Stromal cell of bone marrow (primary cell): ENCODE measurements at places on chromosomes 3 and 15.
A peak's percentile ranks its signal among the peaks of the same experiment; 100 is the strongest.

DNA sequence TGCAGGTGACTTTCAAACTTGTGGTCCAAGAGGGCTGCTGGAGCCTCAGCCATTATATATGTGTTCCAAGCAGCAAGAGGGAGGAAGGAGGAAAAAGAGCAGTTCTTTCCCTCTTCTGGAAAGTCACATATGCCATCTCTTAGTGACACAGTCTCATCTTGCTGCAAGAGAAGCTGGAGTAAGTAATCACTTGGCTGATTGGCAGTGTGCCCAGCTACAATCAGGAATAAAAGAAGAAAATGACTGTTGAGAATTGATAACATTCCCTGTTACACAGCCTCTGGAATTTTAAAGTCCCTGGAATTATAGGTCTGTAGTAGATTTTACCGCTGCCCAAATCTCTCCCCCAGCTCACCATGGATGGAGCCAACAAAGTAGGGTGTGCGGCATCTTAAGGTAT lies 31.4 kb upstream of the LYZL4 start:
- no peak for DNase-seq

DNA sequence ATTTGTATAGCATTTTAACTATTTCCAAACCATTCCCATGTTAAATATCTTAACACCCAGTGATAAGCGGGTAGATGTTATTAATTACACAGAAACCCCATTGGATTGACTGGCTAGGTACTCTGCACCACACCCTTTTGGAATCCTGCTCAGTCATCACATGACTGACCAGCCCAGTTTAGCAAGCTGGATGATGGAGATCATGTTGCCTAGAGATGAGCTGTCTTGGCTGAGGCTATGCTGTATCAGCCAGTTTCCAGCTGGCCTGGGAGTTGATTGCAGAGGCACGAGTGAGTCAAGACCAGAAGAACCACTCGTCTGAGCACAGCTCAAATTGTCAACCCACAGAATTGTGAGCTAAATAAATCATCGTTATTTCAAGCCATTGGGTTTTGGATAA lies 124.6 kb downstream of the ZNF621 start:
- DNase-seq: no peak

DNA sequence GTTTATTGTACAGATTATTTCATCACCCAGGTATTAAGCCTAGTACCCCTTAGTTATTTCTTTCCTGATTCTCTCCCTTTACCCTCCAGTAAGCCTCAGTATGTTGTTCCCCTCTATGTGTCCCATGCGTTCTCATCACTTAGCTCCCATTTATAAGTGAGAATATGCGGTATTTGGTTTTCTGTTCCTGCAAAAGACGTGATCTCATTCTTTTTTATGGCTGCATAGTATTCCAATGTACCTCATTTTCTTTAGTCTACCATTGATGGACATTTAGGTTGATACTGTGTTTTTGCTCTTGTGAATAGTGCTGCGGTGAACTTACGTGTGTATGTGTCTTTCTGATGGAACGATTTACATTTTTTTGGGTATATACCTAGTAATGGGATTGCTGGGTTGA lies 36.7 kb downstream of the CEP63 start:
- no peak for DNase-seq

- peak; percentile 35 for DNase-seq
Measured at GRCh38 chr15:56205061-56205876, 38.4 kb downstream of the RFX7 start.

DNA sequence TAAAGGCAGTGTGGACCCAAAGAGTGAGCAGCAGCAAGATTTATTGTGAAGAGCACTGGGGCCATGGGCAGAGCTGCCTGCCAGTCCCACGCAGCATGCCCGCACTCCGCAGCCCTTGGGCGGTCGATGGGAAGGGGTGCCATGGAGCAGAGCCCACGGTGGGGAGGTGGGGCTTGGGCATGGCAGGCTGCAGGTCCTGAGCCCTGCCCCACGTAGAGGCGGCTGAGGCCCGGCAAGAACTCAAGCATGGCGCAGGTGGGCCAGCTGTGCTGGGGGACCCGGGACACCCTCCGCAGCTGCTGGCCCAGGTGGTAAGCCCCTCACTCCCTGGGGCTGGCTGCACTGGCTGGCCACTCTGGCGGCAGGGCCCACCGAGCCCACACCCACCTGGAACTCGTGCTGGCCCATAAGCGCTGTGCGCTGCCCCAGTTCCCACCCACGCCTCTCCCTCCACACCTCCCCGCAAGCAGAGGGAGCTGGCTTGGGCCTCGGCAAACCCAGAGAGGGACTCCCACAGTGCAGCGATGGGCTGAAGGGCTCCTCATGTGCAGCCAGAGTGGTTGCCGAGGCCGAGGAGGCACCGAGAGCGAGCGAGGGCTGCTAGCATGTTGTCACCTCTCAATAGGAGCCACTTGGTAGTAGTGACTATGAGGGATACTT lies 1218.8 kb upstream of the EPHA6 start:
- no peak for DNase-seq

DNA sequence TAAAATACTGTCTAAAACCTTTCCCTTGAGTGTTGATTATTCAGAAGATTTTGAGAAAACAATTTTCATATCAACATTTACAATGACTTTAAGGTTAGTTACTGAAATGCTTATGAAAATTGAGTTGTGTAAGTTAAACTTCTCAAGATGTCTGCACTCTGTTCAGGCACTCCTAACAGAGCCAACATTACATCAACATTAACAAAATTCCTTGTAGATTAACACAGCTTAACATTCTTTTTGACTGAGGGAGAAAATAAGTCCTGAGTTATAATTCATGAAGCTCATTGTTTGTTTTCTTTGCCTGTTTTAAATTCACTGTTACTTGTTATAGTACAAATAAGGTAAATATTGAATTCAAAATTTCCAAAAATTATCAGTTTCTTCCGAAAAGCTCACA lies 9.0 kb downstream of the ACKR4 start:
- no peak for DNase-seq

- DNase-seq: no peak
Measured at GRCh38 chr3:133709139-133709750, 36.9 kb upstream of the TF start.

DNA sequence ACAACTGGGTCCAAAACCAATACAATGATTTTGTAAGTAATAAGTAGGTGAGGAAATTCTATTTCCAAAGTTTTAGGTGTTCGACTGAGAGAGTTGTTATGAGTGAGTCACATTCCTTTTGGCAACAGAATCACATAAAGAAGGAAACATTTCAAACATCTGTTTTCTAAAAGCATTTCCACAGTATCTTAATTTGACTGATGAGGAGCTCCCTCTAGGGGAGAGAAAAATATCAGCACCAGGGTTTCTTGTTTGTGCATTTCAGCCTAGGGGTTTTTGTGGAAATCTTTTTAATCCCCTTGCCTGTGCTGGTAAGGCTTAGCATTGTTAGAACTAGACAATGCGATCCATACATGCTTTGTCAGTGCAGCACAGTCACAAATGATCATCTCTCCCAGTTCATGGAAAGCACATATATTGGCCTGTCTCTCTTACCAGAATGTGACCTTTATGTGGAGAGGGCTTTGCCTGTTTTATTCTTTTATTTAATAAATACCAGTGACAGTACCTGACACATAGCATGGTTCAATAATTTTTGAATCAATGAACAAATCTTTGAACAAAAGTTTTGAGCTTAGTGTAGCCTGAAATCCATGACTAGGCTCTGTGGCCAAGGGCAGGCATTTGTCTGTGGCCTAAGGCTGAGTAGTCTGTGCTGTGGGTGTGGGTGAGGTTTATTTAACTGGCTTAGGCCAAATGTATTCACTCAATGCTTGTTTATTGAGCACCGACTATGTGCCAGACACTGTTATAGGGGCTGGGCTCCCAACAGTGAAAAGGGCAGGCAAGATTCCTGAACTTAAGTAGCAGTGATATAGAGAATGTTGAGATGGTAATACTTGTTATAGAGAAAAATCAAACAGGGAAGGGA lies 21.1 kb upstream of the IQCF6 start:
- DNase-seq: peak; percentile 63

DNA sequence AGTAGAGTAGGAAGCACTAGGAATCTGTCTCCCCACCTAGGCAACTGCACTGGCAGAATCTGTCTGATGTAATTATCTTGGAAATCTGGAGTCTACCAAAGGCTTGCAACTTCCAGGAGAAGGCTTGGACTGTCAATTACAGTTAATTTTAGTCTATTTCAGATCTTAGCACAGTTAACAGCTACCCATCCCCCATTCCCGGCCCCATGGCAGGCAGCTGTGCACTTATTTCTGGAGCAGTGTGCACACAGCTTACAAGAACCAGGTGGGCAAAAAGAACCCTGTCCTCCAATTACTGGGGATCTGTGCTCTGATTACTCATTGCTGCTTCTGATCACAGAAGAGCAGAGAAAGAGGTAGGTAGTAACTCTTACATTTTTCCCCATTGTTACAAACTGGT lies 12.3 kb upstream of the CDAN1 start:
- DNase-seq: no peak

GRCh38 chr3:126261037-126261436 lies 80.7 kb upstream of the ALDH1L1 start:
- peak; percentile 40 for DNase-seq

GRCh38 chr15:43930079-43930478 lies 103.3 kb downstream of the WDR76 start:
- no peak for DNase-seq

DNA sequence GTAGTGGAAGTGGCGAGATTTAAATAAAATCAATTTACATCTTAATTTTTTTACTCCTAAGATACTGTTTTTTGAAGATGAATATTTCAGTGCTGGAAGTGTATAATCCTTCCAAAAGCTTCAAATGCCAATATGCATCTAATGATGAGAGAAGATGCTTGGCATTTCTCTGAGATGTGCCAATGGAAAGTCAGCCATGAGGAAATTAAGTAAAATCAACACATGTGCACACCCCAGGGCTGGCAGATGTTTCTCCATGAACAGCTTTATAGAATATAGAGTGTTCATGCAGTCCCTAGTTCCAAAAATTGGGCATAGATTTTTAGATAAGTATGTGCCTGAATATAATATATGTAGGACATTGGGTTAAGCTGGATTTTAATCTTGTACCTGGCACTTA lies 90.1 kb downstream of the CPNE4 start:
- no peak for DNase-seq

DNA sequence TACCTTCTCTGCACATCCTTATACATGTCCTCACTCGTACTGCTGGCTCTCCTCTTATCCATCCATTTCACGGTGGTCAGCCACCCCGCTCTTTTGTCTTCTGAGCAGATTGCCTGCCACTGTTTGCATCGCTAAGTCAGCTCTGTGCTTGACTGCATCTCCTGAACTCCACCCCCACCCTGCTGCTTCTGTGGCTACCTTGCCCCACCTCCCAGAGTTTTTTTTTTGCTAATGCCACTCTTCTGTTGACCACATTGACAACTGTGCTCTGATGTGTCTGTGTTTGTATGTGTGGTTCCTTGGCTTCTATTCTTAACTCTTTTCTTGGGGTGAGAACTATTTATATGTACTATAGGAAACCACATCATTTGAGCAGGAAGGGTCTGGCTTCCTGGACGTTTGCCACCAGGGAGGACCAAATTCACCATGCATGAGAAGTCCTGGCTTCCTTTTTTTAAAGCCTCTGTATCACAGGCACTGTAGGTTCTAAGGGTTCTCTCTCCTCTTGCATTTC lies 12.8 kb upstream of the MTMR10 start:
- no peak for DNase-seq

DNA sequence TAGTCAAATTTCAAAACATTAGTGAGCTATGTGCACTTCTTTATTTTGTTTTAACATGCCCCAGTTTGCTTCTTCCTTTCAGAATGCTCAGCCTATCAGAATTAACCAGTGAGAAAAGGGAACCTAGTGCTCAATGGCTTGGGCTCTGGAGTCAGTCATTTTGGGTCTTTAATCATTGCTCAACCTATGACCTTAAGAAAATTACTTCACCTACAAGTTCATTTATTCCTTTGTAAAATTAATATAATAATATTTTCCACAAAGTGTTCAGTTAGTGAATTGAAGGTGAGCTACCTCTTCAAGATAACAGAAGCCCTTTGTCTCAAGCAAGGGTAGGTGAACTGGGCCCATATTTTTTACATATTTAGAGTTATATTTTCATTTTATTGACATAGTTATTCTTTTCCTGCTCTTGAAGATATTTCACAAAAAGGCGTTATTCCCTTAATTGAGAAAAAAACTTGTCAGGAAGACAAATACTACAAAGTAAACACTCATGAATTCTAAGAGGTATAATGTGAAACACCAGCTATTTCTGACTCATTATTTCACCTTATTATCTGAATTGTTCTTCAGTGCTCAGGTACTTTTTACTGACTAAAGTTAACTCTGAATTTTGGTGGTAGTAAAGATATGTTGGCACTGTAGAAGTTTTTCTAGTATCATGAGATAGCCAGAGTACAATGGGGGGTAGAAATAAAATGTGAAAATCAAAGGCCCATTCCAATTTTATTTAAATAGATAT lies 415.5 kb downstream of the NAALADL2 start:
- no peak for DNase-seq

DNA sequence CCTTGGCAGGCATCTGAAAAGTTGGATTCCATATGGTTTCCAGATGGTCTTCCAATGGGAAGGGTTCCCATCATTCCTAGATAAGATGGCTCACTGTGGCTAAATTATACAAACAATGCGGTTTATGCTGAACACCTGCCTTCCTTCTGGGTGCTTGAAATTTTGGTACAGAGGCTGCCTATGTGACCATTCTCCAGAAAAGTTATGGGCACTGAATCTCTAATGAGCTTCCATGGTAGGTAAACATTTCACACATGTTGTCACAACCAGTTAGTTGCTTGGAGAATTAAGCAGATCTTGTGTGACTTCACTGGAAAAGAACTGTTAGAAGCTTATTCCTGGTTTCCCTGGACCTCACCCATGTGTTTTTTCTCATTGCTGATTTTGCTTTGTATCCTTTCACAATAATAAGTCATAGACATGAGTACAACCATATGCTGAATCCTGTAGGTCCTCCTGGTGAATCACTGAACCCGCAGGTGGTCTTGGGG lies 30.1 kb downstream of the PLOD2 start:
- DNase-seq: peak; percentile 29

GRCh38 chr3:44883999-44884431 lies 9.6 kb downstream of the TGM4 start:
- peak; percentile 94 for DNase-seq

- DNase-seq: no peak
Measured at GRCh38 chr3:23720059-23720458, 85.7 kb upstream of the UBE2E1 start.
